ENCODE measurements at places on chromosomes 1 and 21.

DNA sequence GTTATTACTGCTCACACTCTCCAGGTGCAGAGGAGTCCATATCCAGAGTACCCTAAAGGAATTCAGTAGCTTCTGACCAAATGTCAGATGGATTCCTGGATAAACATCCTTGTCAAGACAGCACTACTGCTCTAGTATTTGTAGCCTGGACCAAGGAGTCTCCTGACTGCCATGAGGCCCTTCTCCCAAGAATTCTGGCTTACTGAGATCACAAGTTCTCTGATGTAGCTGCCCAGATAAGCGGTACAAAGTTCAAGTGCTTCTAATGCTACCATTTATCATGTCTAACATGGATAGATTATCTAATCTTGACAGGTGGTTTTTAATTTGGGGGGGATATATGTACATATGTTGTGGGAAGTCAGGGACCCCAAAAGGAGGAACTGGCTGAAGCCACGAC is 196.6 kb upstream of the HMCN1 start:
- DNase-seq, result no peak

GRCh38 chr1:111778541-111779051 is 22.9 kb downstream of the DDX20 start:
- DNase-seq, result no peak

DNA sequence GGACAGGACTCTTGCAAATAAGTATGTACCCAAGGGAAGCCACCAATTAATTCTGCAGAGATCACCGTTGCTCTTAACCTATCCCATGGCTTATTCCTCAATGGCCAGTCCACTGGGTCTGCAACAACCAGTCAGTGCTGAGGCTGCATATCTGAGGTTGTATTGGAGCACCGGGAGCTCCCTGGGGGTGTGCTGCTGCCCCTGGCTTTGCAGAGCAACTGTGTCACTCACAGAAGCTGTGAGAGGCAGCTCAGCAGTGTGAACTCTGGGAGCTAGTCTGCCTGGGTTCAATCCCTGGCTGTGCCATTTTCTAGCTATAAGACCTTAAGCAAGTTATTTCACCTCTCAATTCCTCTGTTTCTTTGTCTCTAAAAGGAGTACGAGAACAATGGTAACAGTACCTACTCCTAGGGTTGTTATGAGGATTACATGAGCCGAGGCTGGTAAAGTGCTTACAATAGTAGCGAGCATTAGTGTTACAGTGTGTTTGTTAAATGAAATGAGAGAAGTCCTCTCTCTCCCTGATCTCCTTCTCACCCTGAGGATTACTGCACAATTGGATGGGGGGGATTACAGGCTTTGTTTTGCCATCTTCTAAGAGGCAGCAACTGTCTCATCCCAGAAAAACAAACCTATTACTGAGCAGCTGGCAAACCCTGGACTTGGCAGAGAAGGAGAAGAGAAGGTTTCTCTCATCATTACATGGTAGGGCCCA is 3.6 kb downstream of the RXRG start:
- no peak for DNase-seq

- DNase-seq, result no peak
These were observed 543.5 kb downstream of the PTPRC start for GRCh38 chr1:199182186-199182843.

- no peak for DNase-seq
These were observed 3.6 kb downstream of the ZC3H12A start for GRCh38 chr1:37477946-37478345.

- DNase-seq, result no peak
These were observed 1.7 kb downstream of the PTGFR start for GRCh38 chr1:78492386-78492950.

- peak; percentile 21 for DNase-seq
These were observed 207.1 kb downstream of the AKT3 start for GRCh38 chr1:243642936-243643335.

DNA sequence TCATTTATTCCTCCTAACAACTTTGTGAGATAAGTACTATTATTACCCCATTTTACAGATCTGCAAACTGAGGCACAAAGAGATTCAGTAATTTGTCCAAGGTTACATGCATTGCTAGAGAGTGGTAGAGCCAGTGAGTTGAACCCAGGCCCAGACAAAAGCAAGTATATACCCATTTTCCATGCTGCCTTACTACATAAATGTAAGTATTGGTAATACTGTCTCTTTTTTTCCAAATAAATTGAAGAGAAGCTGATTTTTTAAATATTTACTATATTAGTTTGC is 33.8 kb upstream of the IRF2BP2 start:
- no peak for DNase-seq

GRCh38 chr1:242178924-242179708 is 180.2 kb upstream of the MAP1LC3C start:
- DNase-seq, result no peak

DNA sequence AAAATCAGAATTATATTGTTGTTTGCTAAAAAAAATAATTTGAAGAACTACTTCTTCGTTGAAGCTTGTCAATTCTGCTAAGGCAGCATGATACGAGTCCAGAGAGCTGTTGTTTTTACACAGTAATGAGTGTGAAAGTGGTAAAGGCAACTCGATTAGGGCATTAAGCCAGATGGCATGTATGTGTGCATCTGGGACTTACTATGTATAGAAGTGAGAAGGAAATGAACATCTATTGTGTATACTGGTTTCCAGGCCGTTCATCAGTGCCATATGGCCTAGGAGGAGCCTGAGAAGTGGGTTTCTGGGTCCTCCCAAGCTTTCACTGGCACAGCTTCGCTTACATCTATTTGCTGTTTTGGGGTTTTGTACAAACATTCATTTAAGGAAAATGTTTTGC is 5.7 kb downstream of the CTPS1 start:
- DNase-seq, result no peak

DNA sequence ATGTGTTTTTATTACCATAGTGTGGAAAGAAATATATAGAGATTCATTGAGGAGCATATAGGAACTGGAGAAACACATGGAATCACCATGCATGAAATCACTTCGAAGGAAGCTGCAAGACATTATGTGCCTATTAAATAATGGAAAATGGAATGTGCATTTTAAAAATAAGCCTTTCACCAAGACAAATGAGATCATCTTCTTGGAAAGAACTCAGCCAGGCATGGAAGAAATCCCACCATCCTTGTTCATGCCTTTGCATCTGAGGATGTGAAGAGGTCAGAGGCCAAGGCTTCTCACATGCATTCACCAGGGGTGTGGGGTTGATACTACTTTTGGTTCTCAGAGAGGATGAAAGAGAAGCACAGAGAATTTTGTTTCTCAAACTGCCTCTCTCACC is 50.0 kb downstream of the C1orf198 start:
- DNase-seq, result no peak

GRCh38 chr1:163535401-163535800 is 213.6 kb downstream of the NUF2 start:
- DNase-seq, result no peak

- no peak for DNase-seq
These were observed 175.3 kb downstream of the MAGI3 start for GRCh38 chr1:113565621-113566020.

DNA sequence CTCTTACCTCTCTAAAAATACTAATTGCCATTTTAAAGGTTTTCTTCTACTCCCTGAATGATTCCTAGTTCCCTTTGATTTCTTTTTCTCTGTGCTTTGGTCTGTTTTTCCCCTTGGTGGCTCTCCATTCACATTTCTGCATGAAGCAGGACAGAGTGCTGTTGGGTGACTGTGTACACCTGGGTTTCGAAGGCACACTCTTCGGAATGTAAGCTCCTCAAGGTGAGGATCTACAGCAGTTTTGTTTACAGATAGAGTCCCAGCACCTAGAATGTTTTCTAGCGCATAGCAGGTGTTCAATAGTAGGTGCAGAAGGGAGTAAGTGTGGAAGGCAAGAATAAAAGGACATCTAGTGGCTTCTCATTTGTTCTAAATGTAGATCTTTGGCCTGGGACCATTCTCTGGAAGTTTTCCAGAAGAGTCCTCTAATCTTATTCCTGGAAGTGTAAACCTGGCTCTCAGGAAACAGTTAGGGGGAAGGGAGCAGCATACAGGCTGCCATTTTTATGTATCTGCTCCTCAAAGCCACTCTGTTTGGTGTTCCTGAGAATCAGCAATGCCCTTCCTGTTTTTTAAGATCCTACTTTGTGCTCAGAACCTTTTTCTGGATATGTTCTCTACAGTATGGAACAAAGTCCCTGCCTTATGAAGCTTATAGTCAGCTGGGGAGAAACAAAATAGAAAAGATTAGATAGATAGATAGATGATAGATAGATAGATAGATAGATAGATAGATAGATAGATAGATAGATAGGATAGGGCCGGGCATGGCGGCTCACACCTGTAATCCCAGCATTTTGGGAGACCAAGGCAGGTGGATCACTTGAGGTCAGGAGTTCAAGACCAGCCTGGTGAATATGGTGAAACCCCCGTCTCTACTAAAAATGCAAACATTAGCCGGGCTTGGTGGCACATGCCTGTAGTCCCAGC is 22.8 kb upstream of the EFNA1 start:
- no peak for DNase-seq

DNA sequence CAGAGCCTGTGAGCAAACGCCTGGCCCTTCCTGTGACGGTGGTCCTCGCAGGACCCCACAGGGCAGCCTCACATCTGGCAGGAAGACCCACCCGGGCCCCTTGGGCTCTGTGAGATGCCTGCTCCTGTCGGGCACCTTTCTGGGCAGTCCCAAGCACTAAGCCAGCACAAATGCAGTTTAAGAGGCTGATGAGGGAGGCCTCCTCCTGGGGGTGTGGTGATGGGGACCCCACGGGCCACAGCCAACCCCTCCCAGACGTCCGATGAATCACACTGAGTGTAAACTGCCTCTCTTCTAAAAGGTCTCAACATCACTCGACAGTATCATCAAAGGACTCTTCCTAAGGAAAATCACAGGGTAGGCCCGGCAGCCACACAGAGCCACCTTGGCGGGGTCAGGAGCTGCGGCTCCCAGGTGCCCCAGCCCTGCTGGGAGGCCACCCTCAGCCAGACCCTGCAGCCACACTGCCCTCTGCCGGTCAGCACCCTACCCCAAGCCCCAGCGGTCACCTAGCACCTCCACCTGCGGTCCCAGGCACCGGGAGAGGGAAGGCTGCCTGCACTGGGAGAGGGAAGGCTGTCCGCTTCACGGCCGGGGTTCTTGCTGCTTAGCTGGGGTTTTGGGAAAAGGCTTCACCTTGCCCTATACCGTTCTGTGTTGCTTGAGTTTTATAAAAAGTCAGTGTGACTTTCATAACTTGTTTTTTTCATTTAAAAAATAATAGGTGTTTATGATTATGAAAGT is 3.9 kb upstream of the PRKCZ start:
- DNase-seq, result peak; percentile 6

DNA sequence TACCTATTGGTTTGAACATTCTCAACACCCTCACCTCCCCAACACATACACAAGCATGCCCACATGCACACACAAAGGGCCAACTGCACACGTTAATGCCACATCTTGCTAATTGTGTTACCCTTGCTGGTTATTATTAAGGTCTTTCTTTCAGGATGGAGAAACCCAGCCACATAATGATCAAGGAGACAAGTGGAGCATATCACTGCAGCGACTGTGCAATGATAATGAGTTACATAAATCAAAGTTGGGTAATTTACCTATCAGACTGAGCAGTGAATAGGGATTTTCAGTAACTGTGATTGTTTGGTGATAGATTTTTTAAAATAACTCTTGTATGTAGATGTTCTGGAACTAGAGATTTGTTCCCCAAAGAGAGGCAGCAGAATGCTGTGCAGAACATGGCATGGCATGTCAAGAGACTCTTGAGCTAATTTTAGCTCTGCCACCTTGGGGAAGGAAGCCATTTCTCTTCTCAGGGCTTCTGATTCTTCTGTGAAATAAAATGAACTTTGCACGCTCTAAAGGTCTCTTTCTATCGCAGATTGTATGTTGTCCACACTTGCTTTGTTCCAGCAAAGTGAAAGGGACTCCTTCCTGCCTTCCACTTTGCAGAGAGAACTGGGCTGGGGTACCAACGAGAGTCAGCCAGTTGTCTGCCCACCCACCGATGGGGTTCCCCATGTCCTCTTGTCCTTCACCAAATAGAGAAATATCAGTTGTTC is 126.0 kb upstream of the CAMK1G start:
- no peak for DNase-seq

Measured in brain microvascular endothelial cell (primary cell).